Stimulated activated CD4-positive, alpha-beta T cell treated with anti-CD3 and anti-CD28 coated beads, Interleukin-12 subunit alpha, Interleukin-12 subunit beta, amount 100 ng/mL, for 4 hours (primary cell): ENCODE measurements at places on chromosomes 5 and 9.

GRCh38 chr5:102834438-102834964 is 79.4 kb downstream of the PAM start:
- DNase-seq = no peak

DNA sequence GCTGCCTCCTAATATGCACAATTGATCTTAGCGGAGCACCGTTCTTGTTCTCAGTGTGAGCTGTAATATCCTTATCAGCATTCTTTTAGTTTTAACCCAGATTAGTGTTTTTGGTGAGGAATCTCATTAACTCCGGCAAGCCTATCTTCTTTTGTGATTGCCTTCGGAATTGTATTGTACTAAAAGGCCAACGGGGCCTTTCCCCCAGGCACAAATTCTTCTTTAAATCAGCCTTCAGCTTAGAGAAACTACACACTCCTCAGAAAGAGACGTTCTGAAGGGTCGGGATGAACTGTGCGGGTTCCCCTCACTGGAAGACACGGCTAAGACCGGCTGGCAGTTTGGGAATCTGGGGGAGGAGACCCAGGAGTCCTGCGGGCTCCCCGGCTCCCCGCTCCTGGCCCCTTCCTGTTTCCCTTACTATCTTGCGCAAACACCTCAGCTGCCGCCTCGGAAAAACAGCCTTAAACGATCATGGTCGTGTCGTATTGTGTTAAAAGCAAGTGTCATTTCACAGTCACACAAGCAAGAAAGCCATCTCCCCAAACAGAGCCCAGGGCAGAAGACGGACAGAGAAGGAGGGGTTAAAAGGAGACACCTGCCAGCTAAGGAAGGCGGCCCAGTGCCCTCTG is 353.1 kb upstream of the IRX2 start:
- no peak for DNase-seq

GRCh38 chr9:91403665-91404543 is 19.7 kb downstream of the NFIL3 start:
- DNase-seq = no peak

GRCh38 chr5:54590824-54591223 is 73.3 kb downstream of the SNX18 start:
- no peak for DNase-seq
